Fibroblast of skin of abdomen (primary cell): ENCODE measurements at places on chromosomes 7 and 10.
A peak's percentile ranks its signal among the peaks of the same experiment; 100 is the strongest.

- DNase-seq: no peak
These were observed 86.3 kb downstream of the PTPRE start for GRCh38 chr10:127993056-127993690.

GRCh38 chr7:32660936-32661335 lies 165.6 kb downstream of the AVL9 start:
- no peak for DNase-seq

- DNase-seq: no peak
These were observed 104.2 kb downstream of the GALNT11 start for GRCh38 chr7:152129682-152130081.

DNA sequence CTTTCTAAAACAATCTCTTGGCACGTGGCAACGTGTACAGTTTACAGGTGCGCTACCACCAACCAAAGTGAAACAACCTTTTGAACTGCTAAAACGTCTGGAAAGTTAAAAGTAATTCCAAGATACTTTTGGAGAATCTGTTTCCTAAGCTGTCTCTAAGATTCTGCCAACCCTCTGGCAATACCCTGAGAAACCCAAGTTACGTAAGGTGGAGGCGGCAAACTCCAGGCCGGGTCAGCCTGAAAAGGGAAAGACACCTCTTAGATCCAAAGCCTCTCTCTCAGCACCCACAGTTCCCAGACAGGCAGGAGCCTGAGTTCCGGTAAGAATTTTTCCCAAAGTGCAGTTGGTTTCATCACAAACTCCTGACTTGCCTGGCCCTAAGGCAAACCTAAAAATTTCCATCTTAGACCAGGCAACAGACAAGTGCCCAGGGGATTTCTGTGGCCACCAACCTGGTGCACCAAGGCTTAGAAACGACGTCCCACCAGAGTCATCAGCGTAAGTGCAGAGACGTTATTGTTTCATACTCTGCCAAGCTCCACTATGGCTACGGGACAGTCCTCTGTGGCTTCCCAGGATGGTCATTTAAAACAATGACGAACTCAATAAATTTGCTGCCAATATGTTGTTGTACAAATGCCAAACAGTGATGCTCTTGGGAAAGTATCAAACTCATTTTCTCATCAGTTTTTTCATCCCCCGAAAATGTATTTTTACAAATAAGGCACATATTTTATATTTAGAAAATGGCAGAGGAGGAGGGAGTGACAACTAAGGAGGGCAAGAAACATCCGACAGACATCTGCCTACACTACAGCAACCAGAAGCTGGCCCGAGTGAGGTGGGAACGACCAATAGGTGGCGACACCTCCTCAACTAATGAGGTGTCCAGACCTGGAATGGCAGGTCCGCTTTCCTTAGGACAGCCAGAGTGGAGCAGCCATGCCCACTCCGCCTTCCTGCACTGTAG lies 205.8 kb upstream of the FRMD4A start:
- DNase-seq: peak; percentile 59

DNA sequence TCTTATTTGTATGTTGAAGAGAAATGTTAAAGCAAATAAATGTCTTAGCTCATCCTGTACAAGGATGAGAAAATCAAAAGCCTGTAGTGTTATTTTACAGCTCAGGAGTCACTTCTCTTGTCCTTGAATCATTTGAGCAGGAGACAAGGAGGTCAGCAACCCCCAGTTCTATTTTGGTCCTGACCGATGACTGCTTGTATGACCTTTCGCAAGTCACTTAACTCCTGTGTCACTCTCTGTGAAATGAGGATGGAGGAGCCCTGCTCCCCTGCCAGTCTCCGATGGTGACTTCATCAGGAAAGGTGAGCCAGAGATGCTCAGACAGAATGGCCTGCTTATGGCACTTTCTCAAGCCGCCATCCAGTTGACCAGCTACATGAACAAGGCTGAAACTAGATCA lies 101.0 kb downstream of the CELF2 start:
- DNase-seq: no peak

GRCh38 chr7:28078036-28078901 lies 102.3 kb downstream of the JAZF1 start:
- peak; percentile 43 for DNase-seq

GRCh38 chr7:130476297-130477150 lies 15.4 kb upstream of the MEST start:
- DNase-seq: peak; percentile 48

GRCh38 chr7:74271742-74272141 lies 17.5 kb upstream of the CLIP2 start:
- DNase-seq: no peak

DNA sequence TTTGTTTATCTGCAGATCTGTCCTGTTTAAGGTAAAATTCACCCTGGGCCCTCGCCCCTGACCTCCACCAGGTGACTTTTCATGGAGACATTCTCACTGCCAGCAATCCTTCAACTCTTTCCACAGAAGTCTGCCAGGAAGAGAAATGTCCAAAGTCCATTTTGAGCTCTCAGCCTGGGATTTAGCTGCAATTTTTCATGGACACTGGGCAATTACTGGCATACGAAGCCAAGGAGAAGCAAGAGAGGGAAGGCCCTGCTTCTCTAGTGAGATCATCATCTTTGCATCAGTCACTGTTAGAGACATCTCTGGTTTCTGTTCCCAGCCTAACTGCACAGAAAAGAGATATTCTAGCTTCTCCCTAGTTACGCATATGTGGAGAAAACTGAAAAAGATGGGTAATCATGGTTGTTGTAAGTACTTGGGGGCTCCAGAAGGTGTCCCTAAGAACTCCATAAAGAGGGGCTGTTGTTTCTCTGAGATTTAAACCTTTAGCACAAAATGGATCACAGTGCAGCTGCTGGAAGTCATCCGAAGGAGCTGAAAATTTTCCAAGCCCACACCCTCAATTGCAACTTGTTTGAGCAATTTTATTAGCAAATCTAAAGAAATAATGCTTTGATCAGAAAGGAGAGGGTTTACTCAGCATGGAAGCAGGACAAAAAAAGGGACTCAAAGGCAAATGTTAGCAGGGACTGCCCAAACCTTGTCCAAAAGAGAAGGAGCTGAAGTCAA lies 168.9 kb downstream of the SNX10 start:
- no peak for DNase-seq

- DNase-seq: no peak
These were observed 5.6 kb downstream of the MORN4 start for GRCh38 chr10:97627731-97628130.

DNA sequence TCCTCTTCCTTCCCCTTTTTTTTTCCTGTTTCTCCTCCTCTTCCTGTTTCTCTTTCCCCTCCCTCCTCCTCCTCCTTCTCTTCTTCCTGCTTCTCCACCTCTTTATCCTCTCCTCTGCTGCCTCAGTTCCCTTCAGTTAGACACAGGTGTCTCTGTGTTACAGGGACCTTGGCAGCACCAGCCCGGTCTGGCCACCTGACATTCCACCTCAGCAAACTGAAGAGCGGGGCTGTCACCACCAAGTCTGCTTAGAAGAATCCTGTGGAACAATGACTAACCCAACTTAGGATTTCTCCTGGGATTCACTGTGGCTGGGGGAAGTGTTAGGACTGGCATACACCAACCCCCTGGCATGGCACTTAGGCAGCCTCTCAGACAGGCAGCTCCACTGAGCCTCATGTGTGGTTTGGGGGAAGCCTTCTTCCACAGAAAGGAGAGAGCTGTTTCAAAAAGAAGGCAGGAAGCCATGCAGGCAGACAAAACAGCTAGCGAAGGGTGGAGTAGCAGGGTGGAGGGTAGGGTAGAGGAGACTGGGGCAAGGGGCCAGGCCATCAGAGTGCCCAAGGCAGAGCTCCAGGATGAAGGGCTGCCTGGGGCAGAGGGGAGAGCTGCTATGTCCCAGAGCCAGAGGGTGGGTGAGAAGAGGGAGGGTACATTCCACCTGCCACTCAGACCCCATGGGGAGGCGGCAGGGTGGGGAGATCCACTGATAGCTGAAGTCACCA lies 13.2 kb upstream of the GDF10 start:
- DNase-seq: no peak

DNA sequence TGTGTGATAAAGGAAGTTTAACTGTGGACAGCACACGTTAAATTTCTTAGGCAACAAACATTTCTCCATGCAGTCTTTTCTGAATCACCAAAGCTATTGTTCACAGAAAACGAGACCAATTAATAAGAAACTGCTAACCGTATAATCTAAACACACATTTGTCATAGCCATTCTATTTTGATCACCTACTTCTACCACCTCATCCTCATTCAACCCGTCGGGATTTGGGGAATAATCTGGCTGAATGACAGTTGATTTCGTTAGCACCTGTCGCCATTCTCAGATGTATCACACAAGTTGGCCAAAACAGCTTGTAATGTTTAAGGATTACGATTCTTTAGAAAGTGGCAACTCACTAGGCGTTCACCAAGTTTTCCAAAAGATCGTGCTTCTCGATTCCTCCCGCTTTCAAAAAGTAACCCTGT lies 1.2 kb downstream of the EZH2 start:
- DNase-seq: no peak

DNA sequence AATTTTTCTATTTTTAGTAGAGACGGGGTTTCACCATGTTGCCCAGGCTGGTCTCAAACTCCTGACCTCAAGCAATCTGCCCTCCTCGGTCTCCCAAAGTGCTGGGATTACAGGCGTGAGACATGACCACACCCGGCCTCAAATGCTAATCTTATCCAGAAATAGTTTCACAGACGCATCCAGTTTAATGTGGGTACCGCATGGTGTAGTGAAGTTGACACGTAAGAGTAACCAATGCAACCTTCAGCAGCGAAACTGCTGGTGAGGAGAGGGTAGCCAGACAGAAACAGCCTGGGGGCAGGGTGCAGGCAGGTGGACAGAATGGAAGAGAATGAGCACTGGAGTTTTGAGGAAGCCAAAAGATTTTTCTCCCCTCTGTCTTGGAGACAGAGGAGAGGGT lies 63.5 kb upstream of the FAM180A start:
- DNase-seq: no peak

- DNase-seq: no peak
These were observed 72.0 kb downstream of the FGFR2 start for GRCh38 chr10:121526135-121526790.
